HCEC 1CT (cell line): ENCODE measurements at places on chromosomes 2 and 18.

DNA sequence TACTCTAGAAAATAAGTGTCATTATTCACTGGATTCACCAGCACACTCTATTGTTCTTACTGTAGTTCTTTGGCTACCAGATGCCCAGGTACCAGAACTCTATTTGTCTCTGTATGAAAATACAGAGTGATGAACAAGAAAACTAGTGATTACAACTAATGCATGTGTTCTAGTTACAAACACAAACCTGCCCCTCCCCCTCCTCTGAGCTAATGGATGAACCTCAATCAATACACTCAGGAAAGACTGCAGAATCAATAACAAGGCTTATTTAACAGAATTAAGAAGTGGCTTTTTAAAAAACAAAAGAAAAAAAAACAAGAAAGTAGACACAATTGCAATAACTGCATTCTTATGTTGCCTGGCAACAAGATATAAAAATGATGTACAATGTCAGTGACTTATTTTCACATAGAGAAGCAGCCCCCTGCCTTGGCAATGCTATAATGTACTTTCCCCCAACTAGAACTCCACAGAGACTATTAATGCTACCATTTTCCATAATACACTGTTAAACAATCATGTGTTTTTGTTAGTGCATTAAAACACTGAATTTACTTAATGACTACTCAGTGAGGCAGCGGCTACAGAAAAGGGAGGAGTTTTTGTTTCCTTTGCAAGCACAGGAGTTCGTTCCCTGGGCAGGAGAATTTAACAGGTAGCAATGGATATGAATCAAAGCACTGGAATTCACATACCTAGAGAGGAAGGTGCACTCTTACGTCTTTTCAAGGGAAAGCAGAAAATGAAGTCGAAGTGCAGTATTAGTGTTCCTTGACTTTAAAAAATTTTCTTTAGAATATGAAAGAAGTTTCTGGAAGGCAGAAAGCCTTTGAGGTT lies 318.8 kb upstream of the REV1 start:
- no peak for DNase-seq

- DNase-seq = no peak
Observed at GRCh38 chr2:112712465-112712864, 8.4 kb upstream of the NT5DC4 start.

- DNase-seq = no peak
Observed at GRCh38 chr2:85697096-85697495, 2.9 kb downstream of the GNLY start.

- no peak for DNase-seq
Observed at GRCh38 chr2:64533882-64534281, 9.8 kb downstream of the AFTPH start.

- DNase-seq = peak; percentile 54
Observed at GRCh38 chr2:9844576-9844975, 1.3 kb downstream of the TAF1B start.

DNA sequence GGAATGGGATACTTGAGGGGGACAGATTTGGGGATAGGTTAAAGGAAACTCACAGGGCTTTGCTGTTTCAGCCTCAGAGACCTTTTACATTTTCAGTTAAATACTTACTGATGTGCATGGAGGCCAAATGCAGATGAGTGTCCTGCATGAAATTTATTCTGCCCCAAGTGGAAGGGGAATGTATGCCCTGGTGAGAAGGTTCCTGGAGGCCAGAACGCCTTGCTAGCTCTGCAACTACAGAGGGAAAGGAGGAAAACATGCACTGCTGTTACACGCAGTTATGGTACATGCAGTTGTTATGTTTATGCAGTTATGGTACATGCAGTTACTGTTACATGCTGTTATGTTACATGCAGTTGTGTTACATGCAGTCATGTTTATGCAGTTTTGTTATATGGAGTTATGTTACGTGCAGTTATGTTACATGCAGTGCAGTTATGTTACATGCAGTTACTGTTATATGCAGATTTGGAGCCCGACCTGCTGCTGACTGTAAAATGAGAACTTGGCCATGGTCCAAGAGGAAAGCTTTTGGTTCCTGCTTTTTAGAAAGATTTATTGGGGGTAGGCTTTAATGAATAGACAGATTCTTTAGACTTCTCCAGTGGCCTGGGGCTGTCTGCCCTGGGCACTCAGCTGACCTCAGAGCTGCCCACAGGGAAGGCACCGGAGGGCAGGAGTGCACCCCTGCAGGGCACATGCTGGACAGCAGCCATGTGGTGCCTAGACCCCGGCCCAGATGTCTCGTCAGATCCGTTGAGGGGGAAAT lies 84.1 kb downstream of the LDLRAD4 start:
- no peak for DNase-seq
